ENCODE measurements at places on chromosomes 4 and X.

- no peak overlapping the region for H3K4me3 ChIP-seq
- DNase-seq, result no peak
- peaks cover 3% of the 10 kb centered on the region for H3K36me3 ChIP-seq
- H3K27me3 ChIP-seq, result no peaks in the 10 kb centered on the region
- H3K27ac ChIP-seq, result no peak overlapping the region
Observed at GRCh38 chr4:38076153-38076669, 116.0 kb downstream of the PTTG2 start.

GRCh38 chr4:3869661-3870566, 103.7 kb downstream of the ADRA2C start:
- no peaks in the 10 kb centered on the region for H3K36me3 ChIP-seq
- H3K4me3 ChIP-seq, result peak overlapping the region; percentile 63
- peaks cover 17% of the 10 kb centered on the region for H3K4me1 ChIP-seq
- peaks cover 70% of the 10 kb centered on the region for H3K27me3 ChIP-seq

- H3K4me3 ChIP-seq, result no peak overlapping the region
- H3K4me1 ChIP-seq, result no peaks in the 10 kb centered on the region
- H3K36me3 ChIP-seq, result no peaks in the 10 kb centered on the region
- no peak for DNase-seq
- no peak overlapping the region for H3K27ac ChIP-seq
Observed at GRCh38 chr4:125750828-125751466, 436.2 kb downstream of the FAT4 start.

DNA sequence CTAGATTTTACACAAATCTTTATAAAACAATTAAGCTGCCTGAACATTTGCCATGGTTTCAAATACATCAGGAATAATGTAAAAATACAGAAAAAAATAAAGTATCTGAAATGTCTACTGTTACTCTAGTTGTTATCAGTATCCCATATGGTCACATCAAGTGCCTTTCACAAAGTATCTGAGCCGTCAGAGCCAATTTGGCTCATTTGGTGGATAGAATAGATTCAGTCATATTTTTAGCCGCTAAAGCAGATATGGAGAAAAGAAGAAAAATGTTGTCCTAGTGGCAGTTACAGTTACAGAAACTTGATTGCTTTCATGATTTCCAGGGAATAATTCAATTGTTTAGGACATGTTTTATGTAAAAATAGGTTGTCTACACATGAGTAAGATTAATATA, 641.1 kb downstream of the RAPGEF2 start:
- H3K36me3 ChIP-seq, result no peaks in the 10 kb centered on the region
- no peak for DNase-seq
- no peaks in the 10 kb centered on the region for H3K4me1 ChIP-seq
- no peak overlapping the region for H3K4me3 ChIP-seq

- H3K27me3 ChIP-seq, result no peaks in the 10 kb centered on the region
- no peak for DNase-seq
- no peak overlapping the region for H3K4me3 ChIP-seq
- no peaks in the 10 kb centered on the region for H3K4me1 ChIP-seq
- H3K36me3 ChIP-seq, result peaks cover 3% of the 10 kb centered on the region
Observed at GRCh38 chr4:93751411-93751810, 77.1 kb upstream of the ATOH1 start.

DNA sequence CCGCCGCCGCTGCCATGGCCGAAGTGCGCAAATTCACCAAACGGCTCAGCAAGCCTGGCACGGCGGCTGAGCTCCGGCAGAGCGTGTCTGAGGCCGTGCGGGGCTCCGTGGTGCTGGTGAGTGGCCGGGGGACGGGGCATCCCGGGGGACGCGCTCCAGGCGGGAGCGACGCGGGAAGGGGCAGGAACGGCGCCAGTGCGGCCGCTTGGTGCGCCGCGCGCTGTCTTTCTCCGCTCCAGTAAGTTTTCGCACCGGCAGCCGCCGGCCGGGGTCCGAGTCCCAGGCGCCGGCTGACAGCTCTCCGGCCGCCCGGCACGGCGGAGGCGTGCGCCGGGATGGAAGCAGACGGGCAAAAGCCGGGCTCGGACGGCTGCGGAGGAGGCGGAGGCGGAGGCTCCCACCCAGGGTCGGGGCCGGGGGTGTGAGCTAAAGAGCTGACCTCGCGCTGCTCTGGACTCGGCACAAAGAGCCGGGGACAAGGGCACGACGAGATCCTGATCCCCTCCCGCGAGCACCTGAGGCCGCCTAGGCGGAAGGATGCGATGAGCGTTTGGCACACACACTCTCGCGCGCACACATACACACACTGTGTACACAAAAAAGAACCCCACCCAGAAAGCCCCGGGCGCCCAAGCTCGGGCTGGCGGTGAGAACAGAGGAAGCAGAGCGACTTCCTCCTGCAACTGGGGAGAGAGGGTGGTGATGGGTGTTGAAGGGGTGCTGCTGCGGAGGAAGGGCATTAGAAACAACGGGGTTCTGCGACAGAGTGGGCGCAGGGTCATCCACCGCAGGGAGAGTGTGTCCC, 545 bp downstream of the DOCK11 start:
- no peaks in the 10 kb centered on the region for H3K27me3 ChIP-seq
- H3K36me3 ChIP-seq, result peaks cover 20% of the 10 kb centered on the region
- DNase-seq, result peak; percentile 72
- peak overlapping the region; percentile 99 for H3K4me3 ChIP-seq

DNA sequence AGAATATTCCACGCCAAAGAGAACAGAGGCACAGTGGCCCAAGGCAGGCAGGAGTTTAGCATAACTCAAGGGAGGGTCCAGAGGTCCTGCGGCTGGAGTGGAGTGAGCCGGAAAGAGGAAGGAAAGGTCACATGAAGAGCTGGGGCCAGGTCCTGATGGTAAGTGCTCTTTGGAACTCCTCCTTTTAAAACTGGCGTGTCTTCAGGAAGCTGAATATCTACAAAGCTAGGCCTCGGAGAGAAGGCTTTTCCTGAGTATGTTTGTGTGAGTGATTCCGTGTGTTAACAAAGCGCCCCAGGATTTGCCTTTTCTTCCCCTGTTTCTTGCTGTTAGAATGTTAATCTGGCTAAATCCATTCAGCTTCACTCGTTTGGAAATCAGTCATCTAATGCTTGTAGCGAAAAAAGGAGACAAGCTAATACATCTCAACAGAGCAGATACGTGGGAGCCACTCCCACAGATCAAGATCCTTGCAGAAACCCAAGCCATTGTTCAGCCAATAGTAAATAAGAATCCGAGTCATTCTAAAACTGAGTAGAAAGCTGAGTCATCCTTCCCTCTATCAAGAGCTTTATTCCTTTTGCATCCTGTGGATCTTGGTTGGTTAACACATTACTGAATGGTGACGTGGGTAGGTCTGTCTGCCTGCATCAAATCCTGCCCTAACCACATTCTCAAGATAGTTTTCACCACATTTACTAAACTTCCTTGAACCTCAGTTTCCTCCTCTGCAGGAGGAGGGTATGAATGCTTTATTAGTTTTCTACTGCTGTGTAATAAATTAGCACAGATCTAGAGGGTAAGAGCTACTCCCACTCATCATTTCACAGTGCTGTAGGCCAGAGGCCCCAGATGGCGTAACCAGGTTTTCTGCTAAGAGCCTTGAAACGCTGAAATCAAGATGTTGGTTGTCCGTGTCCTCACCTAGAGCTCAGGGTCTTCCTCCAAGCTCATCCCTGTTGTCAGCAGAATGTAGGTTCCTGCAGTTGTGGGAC, 43.2 kb upstream of the RBM47 start:
- peak; percentile 1 for DNase-seq
- peaks cover 16% of the 10 kb centered on the region for H3K4me1 ChIP-seq
- H3K4me3 ChIP-seq, result peak overlapping the region; percentile 45
- peak overlapping the region; percentile 93 for H3K27ac ChIP-seq
- no peaks in the 10 kb centered on the region for H3K27me3 ChIP-seq
- peaks cover 2% of the 10 kb centered on the region for H3K36me3 ChIP-seq

GRCh38 chrX:68834371-68835103, 5.7 kb downstream of the EFNB1 start:
- peaks cover 11% of the 10 kb centered on the region for H3K4me1 ChIP-seq
- no peaks in the 10 kb centered on the region for H3K27me3 ChIP-seq
- H3K4me3 ChIP-seq, result no peak overlapping the region
- no peak overlapping the region for H3K27ac ChIP-seq
- no peak for DNase-seq

GRCh38 chrX:17669458-17669857, 67.8 kb upstream of the SCML1 start:
- no peak for DNase-seq
- no peak overlapping the region for H3K27ac ChIP-seq
- H3K27me3 ChIP-seq, result no peaks in the 10 kb centered on the region
- no peak overlapping the region for H3K4me3 ChIP-seq
- peaks cover 4% of the 10 kb centered on the region for H3K4me1 ChIP-seq
- no peaks in the 10 kb centered on the region for H3K36me3 ChIP-seq

DNA sequence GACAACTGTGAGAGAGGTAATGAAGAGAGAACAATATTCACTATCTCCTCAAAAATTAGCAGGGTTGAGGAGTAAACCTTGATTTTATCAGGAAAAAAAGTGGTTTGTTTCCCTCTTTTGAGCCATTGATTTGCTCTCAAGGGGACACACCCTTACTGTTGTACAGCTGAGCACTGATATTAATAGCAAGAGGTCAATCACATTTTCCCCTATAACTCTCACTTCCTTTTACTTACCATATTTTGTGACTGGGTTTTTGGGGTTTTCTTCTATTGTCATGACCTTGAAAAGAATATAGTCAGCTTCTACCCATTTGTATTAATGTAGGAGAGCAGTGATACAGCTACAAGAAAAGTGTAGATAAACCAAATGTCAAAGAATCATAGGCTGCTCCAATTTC, 70.2 kb upstream of the LONRF3 start:
- H3K4me1 ChIP-seq, result no peaks in the 10 kb centered on the region
- H3K4me3 ChIP-seq, result no peak overlapping the region
- DNase-seq, result no peak
- peaks cover 10% of the 10 kb centered on the region for H3K27me3 ChIP-seq

DNA sequence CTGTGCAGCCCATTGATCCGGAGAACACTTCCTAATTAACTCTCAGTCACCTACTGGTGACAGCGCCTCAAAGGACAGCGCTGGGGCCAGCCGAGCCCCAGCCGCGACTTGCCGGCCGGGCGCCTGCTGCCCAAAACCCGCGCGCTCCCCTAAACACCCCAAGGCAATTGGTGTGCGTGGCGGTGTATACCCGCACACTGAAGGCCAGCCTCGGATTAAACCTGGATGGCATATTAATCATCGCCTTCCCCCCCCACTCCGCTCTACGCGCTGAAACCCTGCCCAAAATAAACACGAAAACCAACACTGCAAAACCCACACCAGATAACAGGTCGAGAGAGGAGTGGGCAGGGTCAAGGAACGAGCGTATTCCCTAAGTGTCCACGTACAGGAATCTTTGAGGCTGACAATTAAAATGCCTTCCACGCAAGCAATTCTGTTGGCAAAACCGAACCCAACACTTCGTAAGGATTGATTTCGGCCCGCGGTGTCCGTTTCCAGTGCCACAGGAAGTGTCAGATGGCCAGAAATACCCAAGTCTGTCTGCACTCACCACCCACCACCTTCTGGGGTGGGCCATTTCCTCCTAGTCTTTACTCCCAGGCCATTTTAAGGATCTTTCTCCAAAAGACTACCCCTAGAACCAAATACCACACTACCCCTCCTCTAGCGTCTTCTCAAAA, 2.7 kb downstream of the BCOR start:
- peaks cover 41% of the 10 kb centered on the region for H3K4me1 ChIP-seq
- peak overlapping the region; percentile 82 for H3K27ac ChIP-seq
- no peaks in the 10 kb centered on the region for H3K27me3 ChIP-seq
- peak overlapping the region; percentile 92 for H3K4me3 ChIP-seq
- DNase-seq, result no peak
- peaks cover 56% of the 10 kb centered on the region for H3K36me3 ChIP-seq

GRCh38 chr4:5611750-5612149, 96.6 kb downstream of the EVC2 start:
- DNase-seq, result no peak
- H3K4me1 ChIP-seq, result no peaks in the 10 kb centered on the region
- no peaks in the 10 kb centered on the region for H3K36me3 ChIP-seq

DNA sequence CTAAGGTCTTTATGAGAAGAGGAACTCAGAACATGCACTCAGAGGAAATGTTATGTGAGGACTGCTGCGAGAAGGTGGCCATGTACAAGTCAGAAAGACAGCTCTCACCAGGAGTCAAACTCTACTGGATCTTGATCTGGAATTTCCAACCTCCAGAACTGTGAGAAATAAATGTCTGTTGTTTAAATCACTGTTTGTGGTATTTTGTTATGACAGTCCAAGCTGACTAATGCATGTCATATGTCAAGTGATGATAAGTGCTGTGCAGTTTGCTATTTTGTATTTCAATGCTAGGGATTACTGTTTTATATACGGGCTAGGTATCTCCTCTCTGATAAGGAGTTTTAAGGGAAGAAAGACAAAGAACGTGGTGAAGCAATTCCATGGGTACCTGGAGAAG, 162.3 kb downstream of the CPEB2 start:
- peaks cover 30% of the 10 kb centered on the region for H3K27me3 ChIP-seq
- H3K4me1 ChIP-seq, result no peaks in the 10 kb centered on the region
- no peak overlapping the region for H3K4me3 ChIP-seq
- no peak for DNase-seq

- no peak for DNase-seq
- peaks cover 4% of the 10 kb centered on the region for H3K4me1 ChIP-seq
- H3K36me3 ChIP-seq, result peaks cover 7% of the 10 kb centered on the region
- H3K27ac ChIP-seq, result no peak overlapping the region
- H3K27me3 ChIP-seq, result peaks cover 88% of the 10 kb centered on the region
- H3K4me3 ChIP-seq, result no peak overlapping the region
Observed at GRCh38 chr4:84500386-84501201, 1.5 kb upstream of the NKX6-1 start.

GRCh38 chrX:134718966-134719317, 60.7 kb upstream of the PLAC1 start:
- no peak overlapping the region for H3K4me3 ChIP-seq
- H3K27me3 ChIP-seq, result peaks cover 9% of the 10 kb centered on the region
- peak overlapping the region; percentile 65 for H3K27ac ChIP-seq
- no peaks in the 10 kb centered on the region for H3K4me1 ChIP-seq

- H3K4me1 ChIP-seq, result no peaks in the 10 kb centered on the region
- H3K27ac ChIP-seq, result no peak overlapping the region
- H3K27me3 ChIP-seq, result no peaks in the 10 kb centered on the region
Observed at GRCh38 chrX:4764888-4765287, 1051.4 kb upstream of the PRKX start.

DNA sequence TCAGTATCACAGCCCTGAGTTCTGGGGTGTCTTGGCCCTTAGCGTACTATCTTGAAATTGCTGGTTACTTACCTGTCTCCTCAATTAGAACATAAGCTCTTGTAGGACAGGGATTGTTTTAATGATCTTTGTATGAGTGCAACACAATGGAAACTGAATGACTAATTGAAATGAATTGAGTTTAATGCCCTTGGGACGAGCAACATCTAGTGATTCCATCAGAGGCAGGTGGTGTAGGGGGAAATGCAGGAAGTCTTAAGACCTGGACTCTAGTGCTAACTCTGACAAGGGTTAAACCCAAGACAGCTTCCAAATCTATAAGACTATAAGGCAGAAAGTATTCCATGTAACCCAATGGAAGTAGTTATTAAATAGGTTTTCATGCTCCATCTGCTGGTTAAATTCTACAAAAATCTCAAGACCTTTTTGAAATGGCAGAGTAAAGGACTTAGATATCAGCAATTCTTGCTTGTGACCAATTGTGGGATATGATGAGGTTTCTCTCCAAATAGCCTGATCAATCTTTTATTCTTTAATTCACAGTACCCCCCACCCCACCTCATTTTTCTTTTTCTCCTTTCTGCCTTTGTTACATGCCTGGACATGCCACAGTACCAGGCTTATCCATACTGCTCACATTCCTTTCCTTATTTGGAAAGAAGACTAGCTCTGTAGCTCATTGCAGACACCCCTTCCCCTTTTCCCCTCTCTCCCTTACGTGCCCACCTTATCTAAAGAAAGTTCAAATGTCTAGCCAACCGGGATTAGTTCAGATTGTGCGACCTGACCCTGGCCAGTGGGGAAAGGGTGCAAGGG, 340.8 kb downstream of the PAPSS1 start:
- no peak for DNase-seq
- no peak overlapping the region for H3K4me3 ChIP-seq
- no peaks in the 10 kb centered on the region for H3K4me1 ChIP-seq
